NCI-H774 (cell line): ENCODE measurements at places on chromosomes 7 and 10.

- no peak for DNase-seq
Observed at GRCh38 chr7:13724191-13724976, 265.1 kb downstream of the ETV1 start.

DNA sequence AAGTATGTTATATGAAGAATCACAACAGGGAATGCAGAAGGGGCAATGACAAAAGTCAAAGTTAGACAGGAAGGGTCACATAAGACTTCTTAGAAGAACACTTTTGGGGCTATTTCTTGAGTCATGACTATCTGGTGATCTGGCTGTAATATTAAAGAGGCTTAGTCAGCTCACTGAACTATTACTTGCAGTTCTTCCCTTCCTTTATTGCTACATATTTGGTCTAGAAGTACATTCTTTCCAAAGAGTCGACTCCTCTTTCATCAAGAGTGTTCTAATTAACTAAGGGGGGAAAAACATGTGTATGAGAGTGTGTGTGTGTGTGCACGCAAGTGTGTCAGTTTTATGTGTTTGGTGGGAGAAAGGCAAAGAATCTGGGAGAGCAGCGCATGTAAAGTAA lies 247.3 kb upstream of the LRRTM3 start:
- DNase-seq, result no peak

- DNase-seq, result no peak
Observed at GRCh38 chr10:43264965-43265798, 1.7 kb downstream of the RASGEF1A start.

DNA sequence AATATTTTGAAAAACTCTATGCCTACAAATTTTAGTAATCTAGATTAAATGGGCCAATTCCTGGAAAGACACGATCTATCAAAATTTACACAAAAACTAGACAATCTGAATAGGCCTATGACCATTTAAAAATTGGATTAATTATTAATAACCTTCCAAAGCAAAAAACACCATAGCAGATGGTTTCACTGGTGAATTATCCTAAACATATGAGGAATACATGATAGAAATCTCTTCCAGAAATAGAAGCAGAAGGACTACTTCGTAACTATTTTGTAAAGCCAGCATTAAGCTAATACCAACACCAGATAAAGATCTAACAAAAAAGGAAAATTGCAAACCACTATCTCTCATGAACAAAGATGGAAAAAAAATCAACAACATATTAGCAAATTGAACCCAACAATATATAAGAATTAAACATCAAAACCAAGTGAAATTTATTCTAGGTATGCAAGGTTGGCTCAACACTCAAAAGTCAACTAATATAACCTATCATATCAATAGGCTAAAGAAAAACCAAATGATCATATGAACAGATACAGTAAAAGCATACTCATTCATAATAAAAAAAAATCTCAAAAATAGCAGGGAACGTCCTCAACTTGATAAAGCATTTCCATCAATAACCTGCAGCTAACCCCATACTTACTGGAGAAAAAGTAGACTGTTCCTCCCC lies 16.3 kb downstream of the WASL start:
- DNase-seq, result no peak

DNA sequence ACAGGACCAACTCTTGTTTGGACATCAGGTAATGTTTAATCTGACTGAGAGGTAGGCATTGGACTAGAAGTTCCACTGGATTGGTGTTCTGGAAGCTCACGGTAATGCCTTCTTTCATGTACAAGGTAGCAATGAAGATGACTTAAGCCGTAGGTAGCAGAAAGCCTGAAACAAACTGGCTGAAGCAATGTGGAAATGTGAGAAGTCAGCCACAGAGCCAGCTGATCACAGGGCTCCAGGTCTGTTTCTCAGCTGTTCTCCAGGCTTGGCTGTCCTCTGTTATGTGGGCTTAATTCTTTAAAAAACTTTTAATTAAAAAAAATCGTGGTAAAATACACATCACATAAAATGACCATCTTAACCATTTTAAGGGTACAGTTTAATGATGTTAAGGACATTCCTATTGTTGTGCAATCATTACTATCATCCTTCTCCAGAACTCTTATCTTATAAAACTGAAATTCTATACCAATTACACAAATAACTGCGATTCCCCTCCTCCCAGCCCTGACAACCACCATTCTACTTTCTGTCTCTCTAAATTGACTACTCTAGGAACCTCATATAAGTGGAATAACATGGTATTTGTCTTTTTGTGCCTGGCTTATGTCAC lies 101.4 kb upstream of the ZNF32 start:
- DNase-seq, result no peak
